CD4-positive, alpha-beta T cell treated with Interferon alpha-2 for 1 hour (primary cell): ENCODE measurements at places on chromosomes 13 and 19.

DNA sequence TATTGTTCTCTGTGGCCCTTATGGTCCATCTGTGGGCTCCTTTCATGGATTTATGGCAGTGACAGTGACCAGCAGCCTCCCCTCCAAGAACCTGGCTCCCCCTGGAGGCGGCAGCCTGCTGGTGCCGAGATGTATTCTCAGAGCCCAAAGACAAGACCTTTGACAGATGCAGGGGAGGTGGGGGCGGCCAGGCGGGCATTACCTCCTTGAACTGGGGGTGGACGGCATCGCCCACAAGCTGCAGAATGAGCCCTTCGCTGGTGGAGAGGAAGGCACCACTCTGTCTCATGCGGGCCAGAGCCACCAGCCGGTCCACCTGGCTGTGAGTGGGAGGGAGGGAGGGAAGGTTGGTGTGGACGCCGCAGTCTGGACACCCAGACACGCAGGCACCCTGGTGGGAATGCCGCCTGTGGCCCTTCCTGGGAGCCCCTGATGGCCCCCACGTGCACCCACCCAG is 6.6 kb downstream of the ISOC2 start:
- peak; percentile 43 for DNase-seq

GRCh38 chr13:74322562-74322961 is 188.4 kb upstream of the KLF12 start:
- no peak for DNase-seq

- DNase-seq = peak; percentile 90
Measured at GRCh38 chr19:543910-544608, at the start of gene GZMM. Gene GZMM (plus strand): TSS chr19:544053. CDS start chr19:544072, 19 bp downstream.

DNA sequence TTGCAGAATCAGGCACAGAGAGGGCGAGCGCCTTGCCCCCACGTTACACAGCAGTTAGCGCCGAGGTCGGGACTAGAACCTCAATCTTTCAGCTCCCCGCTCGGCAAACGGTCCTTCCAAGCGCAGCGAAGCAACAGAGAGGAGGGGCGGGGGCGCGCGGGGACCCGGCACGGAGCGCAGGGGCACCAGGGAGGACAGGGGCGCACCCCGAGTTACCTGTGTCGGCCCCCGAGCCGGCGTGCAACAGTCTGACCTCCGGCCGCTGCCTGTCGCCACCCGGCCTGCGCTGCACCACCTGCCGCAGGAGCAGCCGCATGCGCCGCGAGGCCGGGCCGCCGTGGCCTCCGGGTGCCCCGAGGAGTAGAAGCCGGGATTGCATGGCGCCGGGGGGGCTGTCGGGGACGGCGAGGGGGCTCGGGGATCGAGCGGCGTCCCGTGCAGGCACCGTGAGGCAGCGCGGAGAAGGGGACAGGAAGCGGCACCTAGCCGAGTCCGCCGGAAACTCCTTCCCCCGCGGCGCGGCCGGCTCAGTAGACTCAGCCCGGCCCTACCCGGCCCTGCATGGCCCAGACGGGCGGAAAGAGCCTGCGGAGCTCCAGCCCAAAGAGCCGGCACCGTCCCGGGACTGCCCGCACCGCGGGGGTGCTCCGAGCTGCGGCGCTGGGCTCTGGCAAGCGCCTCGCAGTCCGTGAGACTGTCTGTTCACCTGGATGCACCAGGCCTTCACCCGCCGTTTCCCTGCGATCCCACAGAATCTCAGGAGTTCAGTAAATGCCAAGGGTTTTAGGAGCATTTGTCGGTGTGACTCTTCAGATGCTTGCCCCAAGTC is at the start of gene VWA8:
VWA8 (minus strand) TSS at position 473 of the 829 bp plus-strand sequence; CDS start at position 379, 94 bp downstream.
- DNase-seq = peak; percentile 87

DNA sequence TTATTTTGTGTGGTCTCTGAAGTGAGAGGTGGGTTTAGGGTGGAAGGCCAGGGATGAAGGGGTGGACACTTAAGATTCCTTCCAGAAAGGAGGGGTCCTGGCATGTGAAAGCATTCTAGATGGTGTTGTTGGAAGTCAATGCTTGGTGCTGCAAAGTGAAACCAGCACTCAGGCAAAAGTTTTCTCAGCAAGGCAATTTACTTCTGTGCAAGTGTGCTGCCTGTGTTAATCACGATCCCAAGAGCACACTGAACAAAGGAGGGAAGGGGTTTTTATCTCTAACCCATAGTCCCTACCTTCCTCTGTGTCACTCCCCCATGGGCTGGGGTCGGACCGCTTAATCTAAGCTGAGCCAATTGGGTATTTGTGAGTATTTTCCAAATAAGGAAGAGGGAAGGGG is 1.3 kb downstream of the ZNF134 start:
- no peak for DNase-seq

GRCh38 chr19:16142032-16142580 is 1.4 kb upstream of the HSH2D start:
- DNase-seq = no peak
